Activated CD8-positive, alpha-beta memory T cell treated with anti-CD3 and anti-CD28 coated beads for 4 hours (primary cell): ENCODE measurements at places on chromosomes 5 and 9.

DNA sequence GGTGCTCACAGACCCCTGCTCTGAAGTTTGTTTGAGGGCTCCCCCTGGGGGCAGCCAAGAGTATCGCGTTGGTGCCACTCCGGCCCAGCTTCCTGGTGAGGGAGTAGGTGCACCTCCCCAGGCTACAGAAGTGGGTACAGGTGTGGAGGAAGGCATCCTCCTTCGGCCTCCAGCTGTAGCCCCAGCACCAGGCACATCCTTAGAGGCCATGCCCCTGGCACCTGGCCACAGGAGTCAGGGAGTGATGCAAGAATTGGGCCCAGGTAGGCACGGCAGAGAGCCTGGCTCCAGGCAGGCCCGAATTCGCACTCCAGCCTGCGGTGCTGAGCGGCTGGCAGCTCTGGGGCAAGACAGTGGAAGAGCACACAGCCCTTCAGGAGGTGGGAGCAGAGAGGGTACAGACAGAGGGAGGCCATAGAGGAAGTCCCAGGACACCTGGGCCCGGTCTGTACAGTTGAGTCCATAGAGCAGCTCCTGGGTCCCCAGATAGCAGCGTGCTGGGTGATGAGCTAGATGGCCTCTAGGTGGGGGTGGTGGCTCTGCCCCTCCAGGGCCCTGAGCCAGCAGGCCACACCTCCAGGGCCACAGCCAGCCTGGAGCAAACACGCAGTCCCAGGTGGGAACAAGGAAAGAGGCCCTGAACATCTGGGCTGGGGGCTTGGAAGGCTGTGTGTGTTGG lies 2.4 kb downstream of the SAPCD2 start:
- peak; percentile 66 for DNase-seq

GRCh38 chr5:127854520-127854919 lies 151.3 kb downstream of the CCDC192 start:
- no peak for DNase-seq

DNA sequence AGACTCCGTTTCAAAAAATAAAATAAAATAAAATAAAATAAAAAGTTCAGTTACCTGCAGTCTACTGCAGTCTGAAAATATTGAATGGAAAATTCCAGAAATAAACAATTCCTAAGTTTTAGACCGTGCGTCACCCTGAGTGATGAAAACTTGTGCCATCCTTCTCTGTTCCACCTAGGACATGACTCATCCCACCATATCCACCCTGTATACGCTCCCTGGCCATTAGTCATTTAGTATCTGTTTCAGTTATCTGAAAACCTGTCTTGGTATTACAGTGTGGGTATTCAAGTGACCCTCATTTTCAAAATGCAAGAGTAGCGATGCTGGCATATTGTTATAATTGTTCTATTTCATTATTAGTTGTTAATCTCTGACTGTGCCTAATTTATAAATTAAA lies 51.8 kb upstream of the TEX48 start:
- no peak for DNase-seq

GRCh38 chr9:71814226-71814625 lies 45.9 kb upstream of the CEMIP2 start:
- DNase-seq: no peak

GRCh38 chr5:39219437-39219836 lies at the start of gene FYB1:
Gene FYB1 (minus strand): TSS chr5:39219563. CDS start chr5:39202960, 16,603 bp downstream.
- DNase-seq: no peak
